RKO (cell line): ENCODE measurements at places on chromosomes 7 and 10.

DNA sequence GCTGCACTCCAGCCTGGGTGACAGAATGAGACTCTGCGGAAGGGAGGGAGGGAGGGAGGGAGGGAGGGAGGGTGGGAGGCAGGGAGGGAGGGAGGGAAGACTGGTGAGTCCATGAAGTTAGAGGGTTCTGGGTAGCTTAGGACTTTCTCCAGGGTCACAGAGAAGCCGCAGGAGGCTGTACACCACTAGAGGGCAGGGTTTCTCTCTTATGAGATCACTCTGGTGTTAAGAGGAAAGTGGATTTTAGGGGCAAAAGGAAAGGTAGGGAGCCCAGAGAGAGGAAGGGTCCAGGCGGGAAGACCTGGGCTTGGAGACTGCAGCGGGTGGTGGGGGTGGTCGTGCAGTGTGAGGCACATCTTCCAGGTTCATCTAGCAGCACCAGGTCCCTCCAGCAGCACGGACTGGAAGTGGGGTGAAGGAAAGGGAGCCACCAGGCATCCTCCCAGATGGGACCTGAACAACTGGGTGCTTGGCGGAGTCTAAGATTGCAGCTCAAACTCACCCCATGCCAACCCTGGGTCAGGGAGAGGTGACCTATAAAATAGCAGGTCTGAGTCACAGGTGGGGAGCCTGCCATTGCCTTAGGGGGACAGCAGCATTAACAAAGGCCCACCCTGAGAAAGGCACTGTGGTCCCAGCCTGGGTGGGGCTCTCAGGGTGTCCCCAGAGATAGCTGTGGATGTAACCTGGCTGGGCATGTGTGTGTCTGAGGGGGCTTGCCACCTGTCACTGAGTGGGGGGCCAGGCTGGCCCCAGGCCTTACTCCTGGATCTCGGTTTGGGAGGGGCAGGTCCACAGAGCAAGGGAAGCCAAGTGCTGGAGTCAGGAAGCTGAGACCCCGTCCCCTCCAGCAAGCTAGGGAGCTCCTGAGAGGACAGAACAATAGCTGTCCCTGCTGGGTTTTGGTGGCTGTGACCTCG, 48.5 kb upstream of the SLC29A3 start:
- peak; percentile 81 for DNase-seq

GRCh38 chr7:128103498-128104107, 72.4 kb upstream of the LRRC4 start:
- no peak for DNase-seq

DNA sequence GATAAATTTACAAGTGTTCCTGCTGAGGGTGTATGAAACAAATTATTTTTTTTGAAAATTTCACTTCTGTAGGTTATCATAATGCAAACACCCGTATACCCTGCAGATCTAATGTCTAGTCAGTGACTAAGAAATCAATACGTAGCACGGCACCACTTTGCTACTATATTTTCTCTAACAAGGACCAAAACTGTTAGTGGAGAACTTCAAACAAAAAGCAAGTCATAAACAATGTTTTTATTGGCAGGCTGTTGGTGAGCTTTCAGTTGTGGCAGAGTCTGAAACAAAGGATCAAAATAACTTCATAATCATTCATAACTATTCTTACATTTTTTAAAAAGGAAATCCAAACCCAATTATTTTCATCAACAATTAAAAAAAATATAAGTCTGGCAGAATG, 11.8 kb downstream of the SEM1 start:
- no peak for DNase-seq

- DNase-seq: peak; percentile 30
Observed at GRCh38 chr7:131653418-131654248, 97.2 kb upstream of the PODXL start.

- DNase-seq: no peak
Observed at GRCh38 chr10:127934383-127934782, 27.5 kb downstream of the PTPRE start.

DNA sequence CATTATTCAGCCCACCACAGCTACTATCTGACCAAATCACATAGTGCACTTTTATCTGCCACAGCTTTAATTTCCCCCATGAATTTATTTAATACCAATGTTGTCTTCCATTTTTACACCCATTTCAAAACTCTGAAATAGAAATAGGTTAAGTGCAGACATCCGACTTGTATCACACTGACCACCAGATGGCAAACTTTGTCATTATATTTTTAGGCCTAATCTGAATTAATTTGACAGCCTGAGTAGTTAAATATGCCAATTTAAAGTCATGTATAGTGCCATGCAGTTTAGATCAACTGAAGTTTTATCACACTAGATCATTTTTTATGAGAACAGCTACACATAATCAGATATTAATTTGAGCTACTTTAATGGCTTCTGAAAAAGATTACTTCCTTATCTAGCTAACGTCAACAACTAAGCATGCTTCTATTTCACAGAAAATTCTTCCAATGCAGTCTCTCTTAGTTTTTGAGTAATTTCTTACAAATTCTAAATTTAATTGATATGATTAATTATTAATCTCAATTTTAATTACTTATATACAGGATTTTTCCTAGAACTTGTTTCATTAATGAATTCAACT, 566.4 kb downstream of the GFRA1 start:
- DNase-seq: peak; percentile 53

DNA sequence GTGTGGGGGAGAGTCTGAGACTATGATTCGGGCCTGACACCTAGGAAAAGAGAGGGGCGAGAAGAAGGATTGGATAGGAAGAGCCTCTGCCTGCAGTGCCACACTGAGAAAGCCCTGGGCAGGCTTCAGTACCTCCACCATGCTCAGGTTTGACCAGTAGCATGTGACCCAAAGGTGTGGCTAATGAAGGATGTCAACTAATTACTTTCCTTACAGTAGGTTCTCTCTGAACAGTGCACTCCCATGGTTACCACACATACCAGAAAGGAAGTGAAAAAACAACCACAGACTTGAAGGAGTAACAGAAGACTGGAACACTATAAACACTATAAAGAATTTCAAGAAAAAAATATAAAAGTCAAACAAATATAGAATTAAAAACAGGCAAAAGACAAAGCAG, 46.2 kb downstream of the SEM1 start:
- no peak for DNase-seq

- no peak for DNase-seq
Observed at GRCh38 chr7:132179080-132179430, 397.2 kb downstream of the PLXNA4 start.

GRCh38 chr10:1343176-1343575, 287.0 kb downstream of the WDR37 start:
- DNase-seq: no peak

DNA sequence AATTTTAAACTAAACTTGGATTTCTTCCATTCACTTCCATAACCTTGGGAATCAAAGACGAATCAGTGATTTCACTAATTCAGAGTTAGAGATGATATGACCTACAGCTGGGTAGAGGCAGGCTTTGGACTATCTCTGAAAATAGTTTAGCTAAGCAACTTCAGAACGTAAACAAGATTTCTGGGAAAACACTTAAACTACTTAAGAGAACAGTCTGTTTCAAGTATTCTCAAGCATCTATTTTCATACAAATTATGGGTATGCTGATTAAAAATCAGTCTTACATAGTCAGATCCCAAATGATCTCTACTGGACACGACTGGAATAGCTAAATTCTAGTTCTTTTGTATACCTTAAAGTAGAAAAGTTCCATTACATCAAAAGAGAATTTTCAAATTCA, 179.9 kb downstream of the PLCE1 start:
- DNase-seq: no peak

GRCh38 chr10:3398825-3399646, 226.5 kb upstream of the PITRM1 start:
- DNase-seq: no peak

DNA sequence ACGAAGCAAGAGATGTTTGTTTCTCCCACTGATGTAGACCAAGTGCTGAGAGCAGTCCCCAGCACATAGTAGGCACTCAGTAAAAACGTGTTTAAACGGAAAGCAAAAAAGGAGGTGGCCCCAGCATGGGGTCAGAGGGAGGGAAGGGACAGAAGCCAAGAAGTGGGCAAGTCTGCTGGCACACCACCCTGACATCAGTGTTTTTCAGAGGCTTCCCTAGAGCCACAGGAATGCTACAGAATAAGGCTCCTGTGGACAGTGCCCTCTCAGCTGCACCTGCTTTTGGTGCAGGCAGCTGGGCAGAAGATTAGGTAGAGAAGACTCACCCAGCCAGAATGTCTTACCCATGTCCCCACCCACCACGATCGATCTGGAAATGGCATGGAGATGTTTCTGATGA, 8.3 kb upstream of the ANKRD1 start:
- DNase-seq: no peak

GRCh38 chr10:70993051-70993450, 104.7 kb upstream of the PCBD1 start:
- no peak for DNase-seq

- no peak for DNase-seq
Observed at GRCh38 chr10:95767884-95768556, 12.1 kb downstream of the ENTPD1 start.

DNA sequence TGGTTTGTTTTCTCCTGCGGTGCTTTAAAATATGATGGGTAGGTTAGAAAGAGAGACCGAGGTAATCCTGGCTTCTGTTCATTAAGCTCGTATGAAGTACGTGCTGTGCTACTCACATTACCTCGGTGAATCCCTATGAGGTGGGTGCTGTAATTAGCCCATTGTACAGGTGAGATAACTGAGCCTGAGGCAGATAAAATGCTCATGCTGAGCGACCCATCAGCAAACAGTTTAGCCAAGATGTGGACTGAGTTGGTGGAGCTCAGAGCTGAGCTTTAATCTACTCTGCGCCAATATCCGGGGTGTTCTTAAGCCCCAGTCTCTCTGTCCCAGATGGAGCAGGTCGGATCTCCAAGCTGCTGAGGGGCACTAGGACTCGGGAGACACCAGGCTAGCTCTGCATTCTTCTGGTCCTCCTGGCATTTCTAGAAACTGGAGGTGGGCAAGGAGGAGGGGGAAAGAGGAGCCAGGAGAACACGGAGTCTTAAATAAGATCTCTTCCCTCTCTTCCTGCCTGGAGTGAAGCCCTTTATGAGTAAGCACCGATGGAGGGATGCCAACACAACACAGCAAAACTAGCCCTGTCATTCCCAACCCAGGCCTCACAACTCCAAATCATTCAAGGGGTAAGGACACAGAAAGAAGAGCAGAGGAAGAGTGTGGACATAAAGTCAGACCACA, 458.5 kb downstream of the KCNMA1 start:
- DNase-seq: peak; percentile 35

- no peak for DNase-seq
Observed at GRCh38 chr7:30630986-30631385, 36.3 kb downstream of the GARS1 start.

GRCh38 chr7:30761214-30762156, 9.6 kb downstream of the INMT start:
- no peak for DNase-seq

DNA sequence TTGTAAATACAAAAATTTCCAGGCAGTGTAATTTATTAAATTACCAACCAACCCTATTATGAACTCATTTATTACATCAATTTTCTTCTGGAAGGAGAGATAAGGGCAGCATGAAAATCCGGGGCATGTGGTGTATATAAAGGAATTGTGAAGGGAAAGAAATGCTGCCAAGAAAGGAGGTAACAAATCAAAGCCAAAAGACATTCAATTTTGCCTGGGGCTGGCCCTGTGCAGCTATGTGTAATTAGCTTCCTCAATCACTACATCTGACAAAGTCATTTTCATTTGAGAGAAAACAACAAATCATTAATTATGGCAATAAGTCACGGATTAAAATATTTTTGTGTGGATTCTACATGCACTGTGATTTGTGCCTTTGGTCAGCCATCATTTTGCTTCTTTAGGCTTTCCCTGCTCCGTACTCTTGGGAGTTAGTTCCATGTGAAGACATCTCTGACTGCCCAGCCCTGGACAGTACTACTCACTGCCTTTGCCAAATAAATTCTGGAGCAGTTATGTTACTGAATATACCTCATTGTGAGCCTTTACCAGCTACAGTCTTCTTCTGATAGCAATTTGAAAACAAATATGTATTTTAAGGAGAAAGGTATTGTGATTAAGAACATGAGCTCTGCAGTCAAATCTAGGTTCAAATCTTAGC, 191.7 kb downstream of the RELN start:
- DNase-seq: no peak

DNA sequence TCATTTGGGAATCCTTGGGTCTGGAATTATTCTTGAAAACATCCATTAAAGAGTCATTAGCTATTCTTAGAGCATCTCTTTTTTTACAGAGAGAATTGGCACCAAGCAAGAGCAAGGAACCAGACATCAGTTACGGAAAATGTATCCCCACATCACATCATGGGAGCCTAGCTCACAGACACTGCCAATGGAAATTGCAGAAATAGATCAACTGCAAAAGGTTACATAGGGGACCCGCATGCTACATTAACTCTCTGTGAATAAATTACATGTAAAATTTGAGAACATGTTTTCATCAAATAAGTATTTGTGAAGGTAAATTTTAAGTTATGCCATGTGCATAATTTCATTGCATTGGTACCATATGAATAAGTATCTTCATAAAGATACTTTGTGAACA, 224.8 kb downstream of the ZNF248 start:
- DNase-seq: no peak

- DNase-seq: no peak
Observed at GRCh38 chr10:32887481-32887880, 70.5 kb downstream of the ITGB1 start.

GRCh38 chr10:91033324-91033950, 112.5 kb upstream of the ANKRD1 start:
- no peak for DNase-seq

GRCh38 chr10:89632824-89633223, 12.2 kb downstream of the PANK1 start:
- DNase-seq: no peak

DNA sequence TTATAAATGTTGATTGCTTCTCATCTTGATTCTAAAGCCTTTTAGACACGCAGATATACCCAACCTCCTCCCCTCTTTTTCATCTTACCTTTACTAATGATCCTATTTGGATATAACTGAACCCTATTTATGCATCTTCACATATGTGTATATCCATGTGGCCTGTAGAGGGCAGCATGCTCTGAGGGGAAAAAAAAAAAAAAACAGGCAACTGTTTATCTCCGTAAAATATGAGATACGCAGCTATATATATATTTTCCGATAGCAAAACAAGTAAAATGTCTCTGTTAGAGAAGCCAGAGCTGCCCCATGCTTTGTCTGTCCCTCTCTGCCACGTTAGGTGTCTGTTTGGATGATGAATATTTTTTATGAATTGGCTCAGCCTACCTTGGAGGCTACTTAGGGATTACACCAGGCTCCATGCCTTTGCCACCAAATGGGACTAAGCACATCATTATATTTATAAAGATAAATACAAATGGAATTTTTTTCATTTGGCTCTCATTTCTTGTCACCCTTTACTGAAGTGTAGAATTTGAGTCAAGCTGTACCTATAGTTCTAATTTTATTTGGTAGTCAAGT, 174.8 kb upstream of the FZD1 start:
- peak; percentile 63 for DNase-seq

- DNase-seq: no peak
Observed at GRCh38 chr7:27191161-27191731, 6.2 kb upstream of the HOXA11 start.

GRCh38 chr7:100827330-100828226, at the start of gene EPHB4:
EPHB4 (minus strand) TSS chr7:100827523; CDS start chr7:100827030, 493 bp downstream.
- peak; percentile 93 for DNase-seq

- no peak for DNase-seq
Observed at GRCh38 chr10:129809431-129809830, 154.6 kb downstream of the EBF3 start.

GRCh38 chr7:45625714-45626440, 51.7 kb downstream of the ADCY1 start:
- DNase-seq: no peak
